ENCODE measurements at places on chromosomes 11 and 22.

DNA sequence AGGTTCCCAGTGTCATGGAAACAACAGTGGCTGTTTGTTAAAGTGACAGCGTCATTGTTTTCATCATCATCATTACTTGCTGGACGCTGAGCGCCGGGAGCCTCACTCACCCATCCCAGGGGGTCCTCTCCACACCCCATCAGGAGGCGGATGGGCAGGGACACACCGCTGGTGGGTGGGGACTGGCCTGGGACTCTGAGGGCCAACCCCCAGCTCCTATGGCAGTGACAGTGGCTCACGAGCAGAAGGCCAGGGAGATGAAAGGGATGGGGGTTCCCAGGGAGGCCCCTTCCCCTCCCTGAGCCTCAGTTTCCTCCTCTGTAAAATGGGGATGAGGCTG, 76.6 kb upstream of the PRR5 start:
- H3K27ac ChIP-seq, result no peak overlapping the region
- no peaks in the 10 kb centered on the region for H3K36me3 ChIP-seq
- no peak for DNase-seq
- no peak overlapping the region for H3K4me3 ChIP-seq
- H3K4me1 ChIP-seq, result peaks cover 9% of the 10 kb centered on the region

DNA sequence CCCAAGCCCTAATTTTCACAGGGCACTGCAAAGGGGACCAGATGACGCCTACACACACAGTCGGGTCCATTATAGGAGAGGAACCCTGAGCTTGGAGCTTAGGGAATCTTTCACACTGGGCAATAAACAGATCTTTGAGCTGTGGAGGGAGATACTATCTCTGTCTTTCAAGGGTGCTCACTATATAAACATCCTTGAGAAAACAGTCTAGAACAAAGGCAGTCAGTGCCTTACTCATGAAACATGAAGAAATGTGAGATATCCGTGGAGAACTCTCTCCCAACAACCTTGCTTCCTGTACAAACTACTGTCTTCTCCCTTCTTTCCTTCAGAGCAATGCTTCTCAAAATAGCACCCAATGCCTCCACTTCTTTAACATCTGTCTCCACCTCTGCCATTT, 109.0 kb upstream of the APOA1 start:
- peaks cover 24% of the 10 kb centered on the region for H3K4me1 ChIP-seq
- H3K27me3 ChIP-seq, result no peaks in the 10 kb centered on the region
- H3K36me3 ChIP-seq, result peaks cover 18% of the 10 kb centered on the region
- peak overlapping the region; percentile 24 for H3K27ac ChIP-seq
- no peak overlapping the region for H3K4me3 ChIP-seq

DNA sequence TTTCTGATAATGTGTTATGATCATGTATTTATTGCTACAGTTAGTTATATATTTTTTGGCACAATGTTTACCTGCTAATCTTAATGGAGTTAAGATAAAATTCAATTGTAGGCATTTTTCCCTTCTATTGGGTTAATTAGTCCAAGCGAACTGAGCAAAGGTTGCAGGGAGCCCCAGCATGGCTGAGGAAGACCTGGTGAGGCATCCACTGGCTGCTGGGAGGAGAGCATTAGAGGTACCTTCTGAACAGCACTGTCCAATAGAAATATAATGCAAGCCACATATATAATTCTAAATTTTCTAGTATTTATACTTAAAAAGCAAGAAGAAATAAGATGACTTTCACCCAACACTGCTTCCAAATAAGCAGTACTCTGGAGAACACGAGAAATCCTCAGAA, 689 bp upstream of the TMEM126A start:
- peak overlapping the region; percentile 90 for H3K4me3 ChIP-seq
- peaks cover 20% of the 10 kb centered on the region for H3K4me1 ChIP-seq
- no peak for DNase-seq
- H3K36me3 ChIP-seq, result peaks cover 19% of the 10 kb centered on the region

- H3K4me1 ChIP-seq, result peaks cover 24% of the 10 kb centered on the region
- no peak overlapping the region for H3K4me3 ChIP-seq
- no peak for DNase-seq
Observed at GRCh38 chr11:122703541-122704272, 48.2 kb downstream of the UBASH3B start.

GRCh38 chr11:44403587-44404273, 93.8 kb upstream of the ALX4 start:
- no peak for DNase-seq
- peaks cover 1% of the 10 kb centered on the region for H3K4me1 ChIP-seq
- H3K27me3 ChIP-seq, result peaks cover 52% of the 10 kb centered on the region
- H3K36me3 ChIP-seq, result no peaks in the 10 kb centered on the region

GRCh38 chr11:87076874-87077429, 39.2 kb downstream of the TMEM135 start:
- no peak overlapping the region for H3K4me3 ChIP-seq
- H3K27me3 ChIP-seq, result no peaks in the 10 kb centered on the region
- no peak for DNase-seq
- no peak overlapping the region for H3K27ac ChIP-seq
- H3K36me3 ChIP-seq, result peaks cover 15% of the 10 kb centered on the region

- DNase-seq, result no peak
- no peak overlapping the region for H3K4me3 ChIP-seq
- H3K27ac ChIP-seq, result no peak overlapping the region
- H3K27me3 ChIP-seq, result peaks cover 25% of the 10 kb centered on the region
Observed at GRCh38 chr11:94521684-94522083, 9.4 kb downstream of the C11orf97 start.

- peak overlapping the region; percentile 90 for H3K27ac ChIP-seq
- H3K36me3 ChIP-seq, result peaks cover 58% of the 10 kb centered on the region
- DNase-seq, result peak; percentile 80
- peaks cover 45% of the 10 kb centered on the region for H3K4me1 ChIP-seq
- H3K4me3 ChIP-seq, result peak overlapping the region; percentile 99
- H3K27me3 ChIP-seq, result no peaks in the 10 kb centered on the region
Observed at GRCh38 chr11:65112546-65113360, 1.1 kb downstream of the TM7SF2 start.
